ENCODE measurements at places on chromosomes 11 and 22.

DNA sequence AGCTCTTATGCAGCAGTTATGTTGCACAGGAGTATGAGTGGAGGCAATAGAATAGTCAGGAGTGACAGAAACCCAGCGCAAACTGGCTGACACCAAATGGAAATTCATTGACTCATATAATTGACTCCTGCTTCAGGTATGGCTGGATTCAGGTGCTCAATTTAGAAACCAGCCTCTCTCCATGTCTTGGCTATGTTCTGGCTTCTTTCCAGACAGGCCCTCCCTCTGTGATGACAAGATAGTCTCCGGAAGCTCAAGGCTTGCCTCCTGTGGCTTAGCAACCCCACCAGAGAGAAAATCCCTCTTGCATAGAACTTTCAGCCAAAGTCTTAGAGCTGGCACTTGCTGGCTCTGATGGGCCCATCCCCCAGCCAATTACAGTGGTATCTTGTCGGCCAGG is 28.1 kb upstream of the MN1 start:
- DNase-seq = no peak
- no peak overlapping the region for H3K27ac ChIP-seq
- H3K36me3 ChIP-seq = no peaks in the 10 kb centered on the region
- peaks cover 22% of the 10 kb centered on the region for H3K4me1 ChIP-seq
- H3K4me3 ChIP-seq = no peak overlapping the region
- H3K27me3 ChIP-seq = no peaks in the 10 kb centered on the region

DNA sequence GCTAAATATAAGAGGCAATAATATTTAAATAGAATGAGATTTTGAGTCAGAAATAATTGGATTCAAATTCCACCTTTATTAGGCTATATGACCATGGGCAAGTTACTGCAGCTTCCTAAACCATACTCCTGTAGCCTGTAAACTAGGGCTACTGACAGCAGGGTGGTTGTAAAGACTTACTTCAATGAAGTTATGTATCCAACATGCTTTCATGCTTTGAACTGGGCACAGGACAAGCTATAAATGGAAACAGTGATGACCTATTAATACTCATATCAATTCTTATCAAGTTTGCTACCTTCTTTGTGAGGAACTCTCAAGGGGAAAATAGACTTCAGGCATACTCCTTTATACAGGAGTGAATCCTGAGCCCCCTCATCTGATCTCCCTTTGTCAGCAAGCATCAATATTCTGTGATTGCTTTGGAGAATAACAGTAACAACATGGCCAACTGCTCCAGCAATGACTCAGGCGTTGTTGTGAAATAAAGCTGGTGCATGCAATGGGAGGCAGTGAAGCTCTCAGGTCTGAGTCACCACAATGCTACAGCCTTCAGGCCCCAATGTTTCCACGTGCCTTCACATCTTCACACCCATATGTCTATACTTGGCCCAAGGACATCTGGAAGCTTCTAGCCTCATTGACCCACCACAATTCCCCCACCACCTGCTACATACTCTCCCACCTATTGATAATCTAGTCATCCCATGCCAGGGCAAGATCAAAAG is 102.5 kb downstream of the KCNA4 start:
- no peak for DNase-seq
- no peaks in the 10 kb centered on the region for H3K36me3 ChIP-seq
- H3K27me3 ChIP-seq = peaks cover 5% of the 10 kb centered on the region
- no peaks in the 10 kb centered on the region for H3K4me1 ChIP-seq
- no peak overlapping the region for H3K27ac ChIP-seq

DNA sequence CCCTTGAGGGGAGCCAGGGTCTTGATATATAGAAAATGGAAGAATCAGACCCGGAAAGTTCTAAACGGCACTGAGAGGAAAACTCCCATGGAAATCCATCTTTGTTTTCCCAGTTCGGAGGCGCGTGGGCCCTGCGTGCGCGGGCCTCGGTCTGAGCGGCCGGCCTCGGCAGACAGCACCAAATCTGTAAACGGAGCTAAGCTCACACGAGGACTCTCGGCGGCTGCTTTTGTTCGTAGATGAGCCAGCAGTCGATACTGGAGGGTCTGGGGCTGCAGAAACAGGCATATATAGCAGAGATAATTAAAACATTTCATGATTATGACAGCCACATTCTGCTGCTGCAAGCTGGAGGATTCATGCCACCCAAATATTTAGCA is 68.5 kb upstream of the PPARA start:
- H3K4me3 ChIP-seq = no peak overlapping the region
- no peak for DNase-seq
- H3K27ac ChIP-seq = no peak overlapping the region

DNA sequence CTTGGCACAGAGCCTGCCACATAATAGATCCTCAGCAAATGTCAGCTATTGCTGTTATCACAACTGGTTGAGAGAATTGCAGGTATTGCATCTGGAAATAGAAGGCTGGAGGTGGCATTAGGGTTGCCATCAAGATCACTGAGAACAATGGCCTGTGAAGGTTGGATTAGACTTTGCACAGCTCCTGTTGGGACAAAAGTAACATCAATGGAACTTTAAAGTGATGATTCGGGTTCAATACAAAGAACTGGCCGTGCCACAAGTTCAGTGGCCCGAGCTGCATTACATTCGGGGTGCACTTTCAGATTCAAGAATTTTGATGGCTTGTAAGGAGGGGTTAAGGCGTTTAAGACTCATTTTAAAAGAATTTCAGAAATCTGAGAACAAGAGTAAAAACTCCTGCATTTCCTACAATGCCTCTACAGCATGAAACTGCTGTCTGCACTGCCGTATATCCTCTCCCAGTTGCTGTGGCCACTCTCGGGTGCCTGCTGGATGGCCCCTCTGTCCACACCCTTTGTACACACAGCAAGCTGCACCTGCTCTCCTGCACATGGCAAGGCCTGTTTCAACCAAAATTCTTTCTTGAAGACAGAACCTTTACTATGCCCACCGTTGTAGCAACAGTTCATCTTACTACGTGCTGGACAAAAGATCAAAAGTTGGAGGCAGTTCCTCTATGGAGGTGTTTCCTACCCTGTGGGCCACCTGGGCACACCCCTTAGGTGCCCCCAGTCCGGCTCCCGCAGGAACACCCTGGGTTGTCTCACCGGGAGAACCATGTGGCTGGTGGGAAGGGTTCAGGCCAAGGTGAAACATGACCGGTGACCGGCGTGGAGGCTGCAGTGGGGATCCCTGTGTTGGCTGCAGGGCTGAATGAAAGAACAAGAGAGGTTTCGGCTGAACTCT is 17.5 kb upstream of the SHANK2 start:
- no peaks in the 10 kb centered on the region for H3K36me3 ChIP-seq
- H3K27me3 ChIP-seq = peaks cover 9% of the 10 kb centered on the region
- peak; percentile 29 for DNase-seq
- H3K4me1 ChIP-seq = peaks cover 7% of the 10 kb centered on the region
- H3K4me3 ChIP-seq = no peak overlapping the region
- H3K27ac ChIP-seq = no peak overlapping the region

DNA sequence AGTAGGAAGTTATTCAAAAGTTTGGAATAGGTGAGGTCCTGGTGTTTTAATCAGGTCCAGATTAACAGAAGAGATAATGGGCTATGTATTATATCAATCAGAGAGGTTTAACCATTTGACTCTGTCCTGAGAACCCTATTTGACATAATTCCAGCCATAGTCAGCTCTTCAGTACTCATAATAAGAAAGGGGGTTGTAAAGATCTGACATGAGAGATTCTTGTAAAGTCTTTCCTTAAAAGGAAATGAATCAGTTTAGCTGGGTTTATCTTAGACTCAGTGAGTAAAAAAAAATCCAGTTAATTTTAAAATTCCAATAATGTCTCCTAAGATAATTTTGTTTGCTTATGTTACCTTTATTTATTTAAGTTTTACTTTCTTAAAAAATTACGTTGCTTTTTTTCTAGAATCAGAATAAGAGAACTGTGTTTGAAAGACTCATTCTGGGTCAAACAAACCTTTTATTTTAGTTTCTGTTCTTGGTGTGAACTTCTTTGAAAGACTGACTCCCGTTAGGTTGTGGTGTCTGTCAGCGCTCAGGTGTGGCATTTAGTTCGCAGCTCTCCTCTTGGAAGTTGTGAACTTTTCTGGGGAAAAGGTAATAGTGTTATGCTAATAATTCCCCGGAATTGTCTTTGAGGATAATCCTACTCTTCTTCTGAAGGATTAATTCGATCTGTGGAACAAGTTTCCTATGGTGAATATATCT is 20.5 kb downstream of the NUCB2 start:
- H3K4me3 ChIP-seq = no peak overlapping the region
- DNase-seq = no peak
- H3K36me3 ChIP-seq = peaks cover 12% of the 10 kb centered on the region

- DNase-seq = no peak
- no peaks in the 10 kb centered on the region for H3K36me3 ChIP-seq
- H3K27me3 ChIP-seq = peaks cover 2% of the 10 kb centered on the region
- H3K27ac ChIP-seq = no peak overlapping the region
- H3K4me3 ChIP-seq = no peak overlapping the region
Measured at GRCh38 chr11:61893981-61894380, 2.6 kb upstream of the FADS3 start.

DNA sequence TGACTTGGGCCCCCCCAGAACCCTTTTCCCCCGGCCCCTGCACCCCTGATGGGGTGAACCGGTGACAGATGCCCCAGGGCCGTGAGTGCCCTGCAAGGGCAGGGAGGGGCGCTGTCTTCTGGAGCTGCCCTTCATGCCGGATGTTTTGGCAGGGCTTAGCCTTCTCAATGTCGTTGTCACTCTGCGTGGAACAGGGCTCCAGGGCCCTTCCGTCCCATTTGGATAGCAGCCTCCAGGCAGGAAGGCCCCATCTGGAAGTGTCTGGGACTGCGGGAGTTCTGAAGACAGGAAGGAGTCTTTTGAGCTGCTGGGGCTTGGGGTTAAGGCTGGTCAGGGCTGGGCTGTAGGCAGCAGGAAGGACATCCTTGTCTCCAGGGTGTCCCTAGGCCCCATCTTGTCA is 4.6 kb downstream of the FRMD8 start:
- peak overlapping the region; percentile 18 for H3K4me3 ChIP-seq
- H3K27me3 ChIP-seq = no peaks in the 10 kb centered on the region
- peaks cover 5% of the 10 kb centered on the region for H3K36me3 ChIP-seq

DNA sequence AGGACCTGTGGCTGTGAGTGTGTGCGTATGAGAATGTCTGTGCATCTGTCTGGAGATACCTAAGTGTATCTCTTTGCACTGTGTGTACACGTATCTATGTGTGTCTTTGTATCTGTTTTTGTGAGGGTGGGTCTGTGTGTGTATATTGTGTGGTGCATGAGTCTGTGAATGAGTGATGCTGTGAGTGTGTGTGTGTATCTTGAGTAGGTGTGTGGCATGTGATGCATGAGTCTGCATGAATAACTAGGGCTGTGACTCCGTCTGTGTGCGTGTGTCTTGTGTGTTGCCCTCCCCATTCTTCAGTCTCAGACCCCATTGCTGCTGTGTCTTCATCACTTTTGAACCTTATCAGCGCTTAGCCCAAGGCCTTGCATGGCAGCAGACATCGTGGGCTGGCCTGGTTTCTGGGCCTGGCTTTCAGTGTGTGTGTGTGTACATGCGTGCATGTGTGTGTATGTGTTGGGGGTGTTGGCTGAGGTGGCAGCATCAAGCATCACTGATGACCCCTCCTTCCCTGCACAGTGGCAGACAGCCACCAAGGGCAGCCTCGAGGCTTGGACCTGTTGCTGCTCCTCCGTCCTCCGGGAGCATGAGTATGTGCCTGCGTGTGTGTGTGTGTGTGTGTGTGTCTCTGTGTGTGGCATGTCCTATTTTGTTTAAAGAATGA is 1.4 kb downstream of the SGSM1 start:
- no peak for DNase-seq
- no peak overlapping the region for H3K27ac ChIP-seq
- H3K36me3 ChIP-seq = no peaks in the 10 kb centered on the region
- H3K27me3 ChIP-seq = peaks cover 16% of the 10 kb centered on the region

DNA sequence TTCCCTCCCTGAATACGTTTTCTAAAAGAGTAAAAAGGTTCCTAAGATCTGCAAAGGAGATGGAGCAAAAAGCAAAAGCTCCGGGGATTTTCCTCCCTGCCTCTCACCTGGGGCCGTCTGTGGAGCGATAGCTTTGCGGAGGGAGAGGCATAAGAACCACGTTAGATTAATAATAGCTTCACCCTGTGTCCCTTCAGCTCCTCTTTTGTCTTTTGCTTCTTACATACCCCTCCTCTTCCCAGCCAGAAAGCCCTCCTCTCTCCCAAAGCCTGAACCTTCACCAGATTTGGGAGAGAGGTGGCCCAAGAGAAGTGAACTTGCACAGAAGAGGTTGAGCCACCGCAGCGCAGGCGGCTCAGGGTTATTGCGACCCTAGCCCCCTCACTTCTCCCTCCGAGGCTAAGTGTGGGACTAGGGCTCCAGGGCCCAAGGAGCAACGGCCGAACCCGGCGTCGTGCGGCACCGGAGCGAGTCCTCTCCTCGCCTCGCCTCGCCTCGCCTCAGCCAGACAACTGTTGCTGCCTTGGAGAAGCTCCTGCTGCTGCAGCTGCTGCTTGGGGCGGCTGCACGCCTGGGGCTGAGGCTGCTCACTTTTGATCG is 97.6 kb upstream of the HSD17B12 start:
- no peaks in the 10 kb centered on the region for H3K36me3 ChIP-seq
- peaks cover 13% of the 10 kb centered on the region for H3K4me1 ChIP-seq
- no peak overlapping the region for H3K27ac ChIP-seq
- DNase-seq = no peak
- no peak overlapping the region for H3K4me3 ChIP-seq

DNA sequence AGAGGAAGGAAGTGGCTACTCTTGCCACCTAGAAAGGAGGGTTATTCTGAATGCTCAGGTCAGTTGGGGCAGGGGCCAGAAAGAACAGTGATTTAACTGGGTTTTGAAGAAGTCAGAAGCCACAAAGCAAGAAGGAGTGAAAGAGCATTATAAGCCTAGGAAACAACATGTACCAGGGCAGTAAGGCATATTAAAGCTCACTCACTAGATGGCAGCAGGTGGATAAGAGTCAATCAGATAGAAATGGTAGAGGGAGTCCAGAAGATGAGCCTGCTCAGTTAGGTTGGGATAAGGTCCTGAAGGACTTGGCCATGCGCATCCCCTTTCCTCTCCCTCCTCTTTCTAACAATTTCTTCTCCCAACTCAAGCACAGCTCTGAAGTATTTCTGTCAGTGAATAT is 22.0 kb upstream of the PATE1 start:
- H3K36me3 ChIP-seq = no peaks in the 10 kb centered on the region
- no peak overlapping the region for H3K27ac ChIP-seq
- no peaks in the 10 kb centered on the region for H3K4me1 ChIP-seq
- no peak for DNase-seq
- no peak overlapping the region for H3K4me3 ChIP-seq
